CD4-positive, alpha-beta T cell treated with Interleukin-17A for 1 hour (primary cell): ENCODE measurements at places on chromosomes 16 and 17.
A peak's percentile ranks its signal among the peaks of the same experiment; 100 is the strongest.

GRCh38 chr17:4972322-4972721 is 4.7 kb upstream of the SPAG7 start:
- DNase-seq = no peak

GRCh38 chr17:81838753-81839255 is 4.0 kb upstream of the PPP1R27 start:
- no peak for DNase-seq

GRCh38 chr17:80187515-80187941 is 17.7 kb downstream of the CARD14 start:
- DNase-seq = no peak

GRCh38 chr16:73956587-73957494 is 339.8 kb upstream of the PSMD7 start:
- DNase-seq = peak; percentile 23

DNA sequence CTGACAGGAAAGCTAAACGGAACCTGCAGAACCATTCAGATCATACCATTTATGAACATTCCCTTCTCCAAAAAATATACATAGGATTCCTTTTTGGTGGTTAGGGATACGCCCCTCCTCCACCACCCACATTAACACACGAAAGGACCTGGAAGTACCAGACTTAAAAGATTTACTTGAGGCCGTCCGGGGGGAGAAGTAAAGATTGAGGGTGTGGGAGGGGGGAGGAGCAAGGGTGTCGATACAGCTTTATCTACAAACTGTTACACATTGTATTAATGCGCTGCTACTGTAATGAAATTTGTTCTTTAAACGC is 537 bp downstream of the PALB2 start:
- DNase-seq = peak; percentile 10

GRCh38 chr17:71926746-71927398 is 193.9 kb upstream of the SOX9 start:
- no peak for DNase-seq

- DNase-seq = no peak
These were observed 42.3 kb downstream of the PIPOX start for GRCh38 chr17:29085223-29085622.

GRCh38 chr16:2150418-2151187 is 2.2 kb downstream of the RAB26 start:
- no peak for DNase-seq

DNA sequence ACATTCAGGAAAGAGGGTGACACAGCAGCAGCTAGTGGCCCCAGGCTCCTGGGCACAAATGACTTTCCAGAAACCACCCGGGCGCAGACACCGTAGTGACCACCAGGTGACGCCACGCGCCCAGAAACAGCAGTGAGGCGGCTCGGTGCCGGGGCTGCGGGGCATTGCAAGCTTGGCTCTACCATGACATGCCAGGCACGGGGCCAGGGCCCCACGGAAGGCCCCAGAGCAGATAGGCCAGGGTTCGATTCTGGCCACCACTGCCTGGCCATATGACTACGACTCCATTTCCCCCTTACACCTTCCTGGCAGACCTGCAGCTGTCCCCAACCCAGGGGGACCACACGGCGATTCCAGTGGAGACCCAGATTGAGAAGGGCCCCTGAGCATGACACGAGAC is 6.7 kb downstream of the RHBDF1 start:
- peak; percentile 84 for DNase-seq

GRCh38 chr17:20300436-20300934 is 166.9 kb downstream of the LGALS9B start:
- no peak for DNase-seq

- no peak for DNase-seq
These were observed 8.5 kb upstream of the ZFHX3 start for GRCh38 chr16:73056448-73056847.

DNA sequence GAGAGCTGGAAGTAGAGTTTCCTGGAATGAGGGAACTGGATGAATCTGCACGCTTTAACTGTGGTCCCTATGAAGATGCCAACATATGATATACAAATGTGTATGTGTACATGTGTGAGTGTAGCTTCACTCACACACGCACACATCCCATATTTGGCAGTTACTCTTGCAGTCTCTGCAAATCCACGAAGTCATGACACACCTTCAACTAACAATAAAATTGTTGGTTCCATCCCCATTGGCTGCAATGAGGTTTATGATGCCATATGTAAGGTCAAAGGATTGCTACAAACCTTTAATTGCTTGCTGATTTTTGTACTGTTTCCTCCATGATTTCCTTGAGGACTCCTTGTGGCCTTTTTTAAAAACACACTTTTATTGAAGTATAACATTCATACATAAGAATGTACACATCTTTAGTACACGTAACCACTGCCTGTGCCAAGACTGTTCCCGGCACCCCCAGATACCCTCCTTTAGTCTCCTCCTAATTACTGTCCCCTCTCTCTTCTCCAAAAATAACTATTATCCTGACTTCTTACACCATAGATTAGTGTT is 22.0 kb downstream of the MYO1D start:
- no peak for DNase-seq

DNA sequence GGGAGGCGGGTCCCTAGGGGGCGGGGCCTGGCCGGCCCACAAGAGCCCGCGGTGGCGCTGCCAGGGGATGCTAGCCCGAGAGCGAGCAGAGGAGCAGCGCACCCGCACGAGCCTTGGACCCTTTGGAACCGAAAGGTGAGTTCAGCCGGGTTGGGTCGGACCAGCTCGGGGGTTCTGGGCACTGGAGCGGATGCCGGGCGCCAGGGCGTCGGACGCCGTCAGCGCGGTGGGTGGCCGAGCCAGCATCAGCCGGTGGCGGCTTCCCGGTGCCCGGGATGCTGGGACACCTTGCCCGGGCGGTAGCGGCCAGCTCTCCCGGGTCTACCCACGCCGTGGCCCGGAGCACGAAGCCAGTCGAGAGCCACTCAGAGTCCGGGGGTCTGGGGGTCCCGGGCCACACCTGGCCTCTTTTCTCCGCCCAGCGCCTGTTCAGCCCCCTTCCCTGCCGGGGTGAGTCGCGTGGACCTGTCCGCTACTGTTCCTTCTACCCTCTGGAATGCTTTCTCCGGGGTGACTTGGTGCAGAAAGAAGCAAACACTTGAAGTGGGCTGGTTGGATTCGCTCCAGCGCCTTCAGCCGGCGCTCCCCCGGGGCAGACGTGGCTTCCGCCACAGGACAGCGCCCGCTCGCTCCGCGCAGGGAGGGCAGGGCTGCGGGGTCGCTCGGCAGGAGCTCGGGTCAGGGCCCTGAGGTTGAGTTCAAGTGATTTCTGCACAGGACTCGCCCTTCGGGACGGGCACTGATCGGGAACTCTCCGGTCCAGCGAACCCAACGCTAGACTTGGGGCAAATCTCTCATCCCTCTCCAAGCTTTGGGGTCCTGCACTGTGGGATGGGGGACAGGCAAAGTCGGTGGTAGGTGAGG is at the start of gene SCNN1G:
TSS of gene SCNN1G (plus strand) at position 67 of the 864 bp plus-strand sequence. CDS start 3,527 bp downstream, outside the sequence.
- DNase-seq = no peak

- no peak for DNase-seq
These were observed 610.7 kb downstream of the KCNJ2 start for GRCh38 chr17:70780031-70780430.

DNA sequence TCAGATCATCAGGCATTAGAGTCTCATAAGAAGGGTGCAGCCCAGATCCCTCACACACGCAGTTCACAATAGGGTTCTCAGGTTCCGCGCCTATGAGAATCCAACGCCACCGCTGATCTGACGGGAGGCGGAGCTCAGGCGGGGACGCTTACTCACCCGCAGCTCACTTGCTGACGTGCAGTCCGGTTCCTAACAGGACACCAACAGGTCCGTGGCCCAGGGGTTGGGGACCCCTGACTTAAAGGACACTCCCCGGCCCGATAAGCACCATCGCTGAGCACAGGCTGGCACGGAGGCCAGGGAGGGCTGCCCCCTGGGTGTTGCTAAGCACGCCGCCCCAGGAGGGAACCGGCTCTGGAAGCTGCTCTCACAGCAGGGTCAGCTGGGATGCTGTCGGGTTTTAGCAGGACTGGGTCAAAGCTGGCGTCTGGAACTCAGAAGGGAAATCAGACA is 30.1 kb upstream of the BAHCC1 start:
- no peak for DNase-seq

DNA sequence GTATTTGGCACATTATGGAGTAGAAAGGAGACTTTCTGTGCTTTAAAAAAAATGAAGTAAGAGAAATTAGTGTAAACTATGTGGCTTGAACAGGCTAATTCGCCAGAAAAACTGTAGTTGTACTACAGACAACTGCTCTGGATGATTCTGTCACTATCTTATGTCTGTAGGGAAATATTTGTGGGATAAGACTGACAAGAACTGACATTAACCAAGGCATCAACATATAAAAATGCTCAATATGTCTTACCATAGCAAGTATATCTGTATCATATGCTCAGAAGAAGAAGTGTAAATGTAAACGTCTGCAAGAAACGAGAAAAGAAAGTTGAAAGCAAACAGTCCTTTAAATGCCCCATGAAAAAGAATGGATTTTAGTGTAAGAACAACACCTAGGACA is 1545.0 kb downstream of the CDH8 start:
- DNase-seq = no peak

GRCh38 chr16:14505846-14506245 is 124.2 kb downstream of the PARN start:
- DNase-seq = no peak

GRCh38 chr16:14284930-14285512 is 213.9 kb downstream of the MRTFB start:
- no peak for DNase-seq

DNA sequence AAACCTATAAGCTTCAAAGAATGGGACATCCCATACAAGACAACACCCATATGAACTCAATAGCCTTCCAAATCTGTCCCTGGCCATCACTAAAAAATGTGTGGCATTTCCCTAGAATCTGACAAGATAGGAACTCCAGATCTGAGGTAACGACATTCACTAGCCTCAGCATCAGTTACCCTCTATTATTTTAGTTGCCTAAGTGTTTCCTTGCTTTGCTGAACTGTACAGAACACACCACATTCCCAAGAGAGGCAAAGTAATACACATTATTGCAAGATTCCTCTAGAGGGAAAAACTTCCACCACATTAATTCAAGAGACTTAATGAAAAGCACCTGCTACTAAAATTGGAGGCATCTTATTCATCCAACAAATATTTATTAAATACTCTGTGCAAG is 5.0 kb downstream of the LSM12 start:
- no peak for DNase-seq

- DNase-seq = no peak
These were observed 8.9 kb upstream of the TENT4B start for GRCh38 chr16:50144211-50144610.

GRCh38 chr17:57393368-57393767 is 137.0 kb downstream of the MSI2 start:
- no peak for DNase-seq

GRCh38 chr16:57446531-57447185 is 527 bp downstream of the CIAPIN1 start:
- DNase-seq = peak; percentile 38

- no peak for DNase-seq
These were observed 141.4 kb downstream of the TMEM132E start for GRCh38 chr17:34720760-34721159.

DNA sequence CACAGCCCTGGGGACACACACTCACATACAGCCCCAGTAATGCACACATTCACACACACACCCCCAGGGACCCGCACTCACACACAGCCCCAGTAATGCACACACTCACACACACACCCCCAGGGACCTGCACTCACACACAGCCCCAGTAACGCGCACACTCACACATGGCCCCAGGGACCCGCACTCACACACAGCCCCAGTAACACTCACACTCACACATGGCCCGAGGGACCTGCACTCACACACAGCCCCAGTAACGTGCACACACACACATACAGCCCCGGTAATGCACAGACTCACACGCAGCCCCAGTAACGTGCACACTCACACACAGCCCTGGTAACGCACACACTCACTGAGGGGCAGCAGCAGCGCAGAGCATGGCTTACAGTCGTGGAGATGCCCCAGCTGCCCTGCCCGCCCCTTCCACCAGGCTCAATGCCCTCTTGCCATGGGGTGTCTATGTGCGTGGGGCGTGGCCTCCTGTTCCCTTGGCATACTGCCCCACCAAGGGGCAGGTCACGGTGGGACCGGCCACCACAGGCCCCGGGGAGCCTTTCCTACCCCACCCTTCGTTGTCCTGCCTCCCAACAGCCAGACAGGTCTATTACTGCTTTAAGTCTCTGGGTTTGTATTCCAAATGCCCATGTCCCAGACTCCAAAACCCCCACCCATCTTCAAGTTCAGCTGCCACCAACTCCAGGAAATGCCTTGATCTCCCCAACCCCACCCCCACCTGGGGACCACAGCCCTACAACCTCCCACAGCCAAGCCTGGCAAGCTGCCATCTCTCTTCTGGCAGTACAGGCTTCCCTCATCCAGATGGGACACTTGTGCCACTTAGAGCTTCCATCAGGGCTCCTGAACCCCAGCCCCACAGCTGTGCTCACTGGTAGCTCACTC is 2.7 kb downstream of the CCDC102A start:
- DNase-seq = peak; percentile 51

- no peak for DNase-seq
These were observed 6.1 kb downstream of the RFFL start for GRCh38 chr17:35057332-35057915.

- peak; percentile 82 for DNase-seq
These were observed 83.4 kb downstream of the GAS7 start for GRCh38 chr17:10114931-10115535.

DNA sequence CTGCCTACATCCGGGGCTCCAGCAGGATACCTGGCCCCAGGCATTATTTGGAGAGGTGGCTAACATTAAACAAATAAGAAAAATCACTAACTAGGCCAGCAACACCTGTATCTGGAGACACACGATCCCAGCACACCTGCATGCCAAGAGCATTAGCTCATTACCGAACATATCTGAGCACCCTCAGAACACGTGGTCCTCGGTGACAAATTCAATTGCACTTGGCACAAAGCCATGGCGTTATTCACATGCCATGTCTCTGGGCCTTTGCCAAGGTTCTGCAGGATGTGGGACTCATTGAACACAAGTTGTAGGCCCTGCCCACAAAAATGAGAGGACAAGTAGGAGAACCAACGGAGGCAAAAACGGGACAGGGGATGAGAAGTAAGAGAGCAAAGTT is 552.3 kb downstream of the TOX3 start:
- no peak for DNase-seq

DNA sequence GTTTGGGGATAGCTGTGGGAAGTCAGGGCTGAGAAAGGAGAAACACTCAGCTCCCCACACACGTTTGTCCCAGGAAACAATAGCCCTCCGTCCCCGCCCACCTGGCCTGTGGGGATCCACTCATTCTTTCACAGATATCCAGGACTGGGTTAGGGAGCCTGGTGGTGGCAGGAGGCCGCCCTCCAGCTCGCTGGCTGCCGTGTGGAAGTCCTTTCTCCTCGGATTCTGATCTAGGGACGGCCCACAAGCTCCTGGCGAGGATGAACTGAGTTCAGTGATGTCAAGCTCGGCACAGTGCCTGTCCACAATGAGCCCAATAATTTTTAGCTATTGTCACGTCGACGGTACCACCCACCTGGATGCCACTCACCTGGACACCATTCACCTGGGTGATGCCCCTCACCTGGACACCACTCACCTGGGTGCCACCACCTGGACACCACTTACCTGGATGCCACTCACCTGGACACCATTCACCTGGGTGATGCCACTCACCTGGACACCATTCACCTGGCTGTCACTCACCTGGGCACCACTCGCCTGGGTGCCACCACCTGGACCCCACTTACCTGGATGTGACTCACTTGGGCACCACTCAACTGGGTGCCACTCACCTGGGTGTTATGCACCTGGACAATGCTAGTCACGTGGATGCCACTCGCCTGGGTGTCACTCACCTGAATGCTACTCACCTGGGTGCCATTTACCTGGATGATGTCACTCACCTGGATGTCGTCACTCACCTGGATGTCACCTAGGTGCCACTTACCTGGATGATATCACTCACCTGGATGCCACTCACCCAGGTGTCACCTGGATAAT is 172.5 kb upstream of the FOXF1 start:
- DNase-seq = no peak

- no peak for DNase-seq
These were observed 18.3 kb downstream of the SLC4A1 start for GRCh38 chr17:44249501-44250246.
